ENCODE measurements at places on chromosomes 6 and 20.

DNA sequence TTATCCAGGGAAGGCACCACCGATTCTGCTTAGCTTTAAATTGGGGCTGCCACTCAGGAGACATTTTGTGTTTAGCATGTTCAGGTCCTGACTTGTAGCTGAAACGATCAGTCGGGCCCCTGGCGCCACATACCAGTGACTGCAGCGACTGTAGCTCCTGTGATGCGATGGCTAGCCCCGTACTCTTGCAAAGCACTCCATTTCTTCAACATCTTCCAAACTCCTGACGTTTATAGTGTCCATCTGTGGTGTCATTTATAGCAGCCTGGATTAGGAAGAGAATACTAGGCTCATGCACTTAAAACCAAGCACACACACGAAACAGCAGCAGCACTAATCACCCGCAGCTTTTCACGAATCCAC is 13.0 kb downstream of the POU3F2 start:
- no peak for DNase-seq

- DNase-seq = no peak
These were observed 481.1 kb upstream of the MAN1A1 start for GRCh38 chr6:119830494-119831295.

DNA sequence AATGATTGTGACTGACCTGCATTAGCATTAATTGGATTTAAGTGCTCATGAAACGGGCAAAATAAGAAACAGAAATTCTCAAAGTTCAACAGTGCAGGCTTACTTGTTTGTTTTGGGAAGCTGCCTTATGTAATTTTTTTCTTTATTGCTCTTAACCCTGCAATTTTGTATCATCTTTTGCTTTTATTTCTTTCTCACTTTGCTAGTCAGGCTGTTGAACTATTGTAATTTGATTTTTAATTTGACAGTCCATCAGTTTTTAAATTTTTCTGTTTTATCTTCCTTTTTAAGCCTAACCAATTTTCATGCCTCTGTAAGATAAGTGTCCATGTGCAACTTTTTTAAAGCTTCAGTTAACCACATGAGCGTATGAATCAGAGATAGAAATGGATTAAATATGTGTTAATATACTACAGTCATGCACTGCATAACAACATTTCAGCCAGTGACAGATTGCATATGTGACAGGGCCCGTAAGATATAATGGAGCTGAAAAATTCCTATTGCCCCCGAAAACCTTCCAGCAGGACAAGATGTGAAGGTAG is 44.6 kb downstream of the PEX7 start:
- DNase-seq = no peak

GRCh38 chr20:34824026-34824425 is 1.4 kb downstream of the NCOA6 start:
- no peak for DNase-seq

DNA sequence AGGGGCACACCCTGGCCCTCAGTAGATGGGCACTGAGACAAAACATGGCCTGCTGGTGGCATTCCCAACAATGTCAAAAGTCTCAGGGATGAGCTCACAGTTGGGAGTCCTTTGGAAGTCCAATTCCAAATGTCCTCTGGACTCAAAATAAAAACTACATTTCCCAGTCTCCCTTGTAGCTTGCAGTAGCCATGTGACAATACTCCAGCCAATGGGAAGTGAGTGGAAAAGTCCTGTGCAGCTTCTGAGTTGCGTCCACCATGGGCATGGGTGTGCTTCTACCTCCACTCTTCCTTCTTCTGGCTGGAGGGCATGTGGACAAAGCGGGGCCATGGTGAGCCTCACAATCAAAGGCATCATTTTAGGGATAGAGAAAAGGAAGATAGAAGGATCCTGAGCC is 5.8 kb upstream of the ADAM33 start:
- no peak for DNase-seq
